HAP-1 (cell line): ENCODE measurements at places on chromosomes 12 and 14.

DNA sequence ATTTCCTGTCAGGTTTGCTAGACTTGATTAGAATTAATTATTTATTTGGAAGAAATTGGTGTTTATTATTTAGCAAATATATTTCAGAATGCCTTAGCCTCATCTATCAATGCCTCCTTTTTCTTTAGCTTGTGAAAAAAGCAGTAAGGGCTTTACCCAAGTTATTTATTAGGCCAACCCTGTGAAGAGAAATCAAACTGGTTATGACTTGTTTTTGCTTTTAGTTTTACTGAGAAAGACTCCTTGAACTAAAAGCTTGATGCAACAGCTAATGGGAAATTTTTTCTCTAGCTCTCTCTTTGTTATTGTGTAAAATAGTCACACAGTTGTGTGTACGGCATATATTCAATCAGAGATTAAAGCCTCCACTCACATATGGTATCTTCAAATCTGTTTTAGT, 306.8 kb downstream of the DIO2 start:
- DNase-seq: no peak

DNA sequence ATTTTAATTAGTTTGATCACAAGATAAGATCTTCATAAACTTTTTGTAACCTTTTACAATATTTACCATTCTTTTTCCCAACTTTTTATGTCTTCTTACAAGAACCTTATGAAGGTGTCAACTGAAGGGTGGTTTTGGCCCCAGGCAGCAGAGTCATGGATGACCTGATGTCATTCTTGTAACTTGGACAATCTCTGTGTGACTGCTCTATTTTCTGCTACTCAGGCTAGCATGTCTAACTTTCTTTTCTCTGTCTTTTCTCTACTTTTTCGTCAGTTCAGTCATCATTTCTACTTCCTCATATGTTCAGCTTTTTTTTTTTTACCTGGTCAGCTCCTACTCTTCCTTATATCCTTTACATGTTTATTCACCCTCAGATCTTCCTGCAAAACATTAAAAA, 150.7 kb upstream of the PTPRQ start:
- no peak for DNase-seq

DNA sequence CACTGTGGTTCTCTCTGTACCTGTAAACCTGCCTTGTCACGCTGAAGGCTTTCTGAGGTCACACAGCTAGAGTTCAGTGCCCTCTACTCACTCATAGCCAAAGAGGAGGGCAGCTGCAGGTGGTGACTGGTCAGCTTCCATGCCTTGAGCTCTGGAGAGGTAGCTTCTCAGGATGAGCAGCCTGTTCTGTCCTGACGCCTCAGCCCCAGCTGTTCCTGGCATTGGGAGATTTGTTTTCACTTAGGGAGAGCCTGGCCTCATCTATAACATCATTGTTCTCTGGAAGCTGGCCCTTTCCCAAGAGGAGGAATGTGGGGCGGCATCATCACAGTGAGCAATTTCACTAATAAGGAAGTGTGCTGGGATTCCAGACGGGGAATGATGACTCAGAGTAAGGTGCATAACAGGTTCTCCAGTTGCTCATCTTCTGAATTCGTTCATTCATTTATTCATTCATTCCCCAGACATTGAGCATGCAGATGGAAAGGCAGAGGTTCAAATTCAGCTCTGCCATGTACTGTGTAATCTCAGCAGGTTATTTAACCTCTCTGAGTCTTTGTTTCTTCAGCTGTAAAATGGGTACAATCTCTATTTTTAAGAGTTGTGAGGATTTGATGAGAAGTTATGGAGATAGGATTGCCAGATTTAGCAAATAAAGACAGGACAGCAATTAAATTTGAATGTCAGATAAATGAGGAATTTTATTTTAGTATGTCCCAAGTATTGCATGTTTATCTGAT, 255.8 kb upstream of the CRY1 start:
- no peak for DNase-seq

DNA sequence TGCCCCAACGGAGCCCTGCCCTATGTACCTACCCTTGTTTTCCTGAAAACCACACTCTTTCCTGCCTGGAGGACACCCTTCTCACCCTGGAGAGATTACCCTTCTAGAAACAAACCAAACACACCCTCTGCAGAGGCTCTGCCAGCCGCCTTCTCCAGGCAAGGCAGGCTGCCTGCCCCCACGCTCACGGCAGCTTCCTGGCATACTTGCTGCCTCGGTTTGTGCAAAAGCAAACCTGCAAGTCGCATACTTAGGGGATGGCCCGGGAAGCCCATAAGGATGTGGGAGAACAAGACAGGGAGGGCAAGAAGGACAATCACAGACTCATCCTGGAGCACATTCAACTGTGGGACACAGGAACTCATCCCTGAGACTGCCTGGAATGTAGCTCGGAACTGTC, 154.0 kb upstream of the DIO3 start:
- no peak for DNase-seq
